Stimulated activated CD4-positive, alpha-beta T cell treated with anti-CD3 and anti-CD28 coated beads, Interleukin-1b, Interleukin-23, amount 100 ng/mL, for 24 hours (primary cell): ENCODE measurements at places on chromosomes 6 and 20.

DNA sequence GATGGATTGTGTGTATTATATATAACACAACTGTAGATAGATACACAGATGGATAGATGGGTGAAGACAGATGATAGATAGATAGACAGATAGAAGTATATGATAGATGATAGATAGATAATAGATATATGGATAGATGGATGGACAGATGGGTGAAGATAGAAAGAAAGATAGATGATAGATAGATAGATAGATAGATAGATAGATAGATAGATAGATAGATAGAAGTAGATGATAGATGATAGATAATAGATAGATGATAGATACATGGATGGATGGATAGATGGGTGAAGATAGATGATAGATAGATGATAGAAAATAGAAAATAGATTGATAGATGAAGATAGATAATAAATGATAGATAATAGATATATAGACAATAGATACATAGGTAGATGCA is 83.3 kb downstream of the FOXF2 start:
- DNase-seq, result no peak

DNA sequence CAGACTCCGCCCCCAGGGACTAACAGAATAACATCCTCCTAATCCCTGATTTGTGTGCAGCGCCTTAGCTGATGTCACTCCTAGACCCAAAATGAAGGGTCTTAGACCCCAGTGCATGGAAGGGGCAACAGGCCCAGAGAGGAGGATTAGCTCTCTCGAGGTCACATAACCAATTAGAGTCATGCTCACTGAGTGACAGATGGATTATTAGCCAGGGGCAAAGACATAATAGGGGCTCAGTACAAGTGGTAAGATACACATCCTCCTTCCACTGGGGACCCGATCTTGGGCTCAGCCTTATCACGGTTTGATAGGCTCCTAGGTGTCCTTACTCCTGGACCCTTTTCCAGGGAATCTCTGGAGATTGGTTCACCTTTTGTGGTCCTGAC is 858 bp downstream of the TP53INP2 start:
- no peak for DNase-seq

DNA sequence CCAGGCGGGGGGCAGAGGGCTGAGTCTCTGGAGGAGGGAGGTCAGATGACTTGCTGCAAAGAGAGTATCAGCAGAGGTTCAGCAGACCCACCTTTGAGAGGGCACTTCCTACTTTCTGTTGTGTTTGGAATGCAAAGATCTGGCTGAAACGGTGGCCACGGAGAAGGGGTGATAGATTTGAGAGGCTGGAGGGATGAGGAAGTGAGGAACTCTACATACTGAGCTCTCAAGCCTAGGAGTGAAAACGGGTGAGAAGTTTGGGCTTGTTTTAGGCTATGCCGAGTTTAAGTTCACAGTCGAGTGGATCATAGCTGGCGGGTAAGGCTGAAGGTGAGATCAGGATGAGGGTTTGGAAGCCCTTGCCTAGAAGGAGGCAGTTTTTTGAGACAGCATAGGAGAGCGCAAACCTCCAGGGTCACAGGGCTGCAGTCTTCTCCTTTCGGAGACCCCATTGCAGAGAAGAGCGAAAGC is 477 bp upstream of the ITPA start:
- no peak for DNase-seq

GRCh38 chr6:26218824-26219223 is 131.6 kb downstream of the HFE start:
- DNase-seq, result no peak

- no peak for DNase-seq
These were observed 1205.5 kb upstream of the CITED2 start for GRCh38 chr6:140579918-140580317.

DNA sequence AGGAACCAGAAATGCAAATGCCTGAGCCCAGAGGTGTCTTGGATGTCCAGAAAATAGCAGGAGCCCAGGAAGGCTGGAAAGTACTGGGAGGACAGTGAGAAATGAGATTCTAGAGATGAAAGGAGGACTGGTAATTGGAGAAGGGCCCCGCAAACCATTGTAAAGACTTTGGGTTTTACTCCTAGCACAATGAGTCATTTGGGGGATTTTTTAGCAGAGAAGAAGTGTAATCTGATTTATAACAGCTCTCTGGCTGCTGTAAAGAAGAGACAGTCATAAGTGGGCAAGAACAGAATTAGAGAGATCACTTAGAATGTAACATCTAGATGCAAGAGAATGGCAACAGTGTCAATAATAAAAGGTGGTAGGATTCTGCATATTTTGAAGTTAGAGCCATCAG is 40.2 kb downstream of the SLC35F1 start:
- DNase-seq, result no peak

DNA sequence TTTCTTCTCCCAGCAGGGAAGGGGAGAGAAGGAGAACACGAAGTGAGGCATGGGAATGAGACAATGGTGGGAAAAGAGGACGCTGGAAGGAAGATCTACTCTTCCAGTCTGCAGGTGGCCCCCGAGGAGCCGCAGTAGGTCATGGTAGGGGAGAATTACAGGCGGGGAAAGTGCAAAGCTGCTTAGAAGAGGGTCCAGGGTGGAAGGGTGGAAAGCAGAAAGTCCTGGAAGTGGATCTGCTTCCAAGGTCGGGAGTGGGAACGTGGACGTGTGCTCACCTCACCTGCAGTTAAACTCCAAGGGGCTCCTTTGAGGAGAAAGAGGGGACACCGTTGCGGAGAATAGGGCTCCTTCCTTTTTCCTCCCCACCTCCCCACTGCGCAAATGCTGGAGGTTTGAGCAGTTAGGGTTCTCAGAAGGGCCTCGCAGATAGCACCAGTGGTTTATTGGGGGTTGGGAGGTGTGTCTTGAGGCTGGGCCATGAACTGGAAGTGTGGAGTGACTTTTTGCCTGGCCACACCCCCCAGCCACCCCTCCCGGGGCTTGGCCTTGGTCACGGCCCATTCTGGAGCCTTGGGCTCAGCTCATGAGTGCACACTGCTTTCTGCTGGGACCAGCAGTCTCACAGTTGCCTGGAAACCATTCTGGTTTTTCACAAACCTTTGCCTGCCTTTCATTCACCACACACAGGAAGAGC is 100.4 kb upstream of the MLN start:
- no peak for DNase-seq

GRCh38 chr6:54913211-54913610 is 66.6 kb downstream of the FAM83B start:
- no peak for DNase-seq

- DNase-seq, result no peak
These were observed 14.6 kb upstream of the LTV1 start for GRCh38 chr6:143828572-143828971.

- no peak for DNase-seq
These were observed 75.6 kb downstream of the CDC5L start for GRCh38 chr6:44462797-44463727.

- no peak for DNase-seq
These were observed 80.2 kb upstream of the PRDM1 start for GRCh38 chr6:106005954-106006353.

GRCh38 chr20:1588533-1589460 is 31.0 kb downstream of the SIRPB1 start:
- no peak for DNase-seq

DNA sequence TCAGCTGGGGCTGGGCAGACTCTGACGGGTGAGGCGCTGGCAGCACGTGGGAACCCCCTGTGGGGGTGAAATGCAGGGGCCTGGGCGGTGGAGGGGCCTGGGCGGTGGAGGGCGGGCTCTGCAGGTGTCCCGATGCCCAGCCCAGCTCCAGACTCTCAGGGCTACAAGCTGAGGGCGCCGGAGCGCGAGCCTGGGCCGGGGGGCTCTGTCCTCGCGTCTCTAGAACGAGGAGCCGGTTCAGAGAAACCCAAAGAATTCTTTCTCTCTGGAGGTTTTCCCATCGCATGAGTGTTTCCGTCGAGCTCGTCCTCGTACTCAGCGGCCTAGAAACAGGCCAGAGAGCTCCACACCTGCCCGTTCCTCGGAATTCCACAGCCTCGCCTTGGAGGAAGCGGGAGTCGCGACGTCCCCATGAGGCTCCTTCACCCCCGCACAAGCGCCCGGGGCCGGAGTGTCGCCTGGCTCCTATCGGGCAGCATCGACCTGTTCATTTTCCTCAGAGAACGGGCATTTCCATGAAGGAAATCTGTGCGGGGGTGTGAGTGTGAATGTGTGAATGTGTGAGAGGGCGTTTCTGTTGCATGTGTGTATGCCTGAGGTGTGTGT is 76.9 kb downstream of the SMOC2 start:
- no peak for DNase-seq

DNA sequence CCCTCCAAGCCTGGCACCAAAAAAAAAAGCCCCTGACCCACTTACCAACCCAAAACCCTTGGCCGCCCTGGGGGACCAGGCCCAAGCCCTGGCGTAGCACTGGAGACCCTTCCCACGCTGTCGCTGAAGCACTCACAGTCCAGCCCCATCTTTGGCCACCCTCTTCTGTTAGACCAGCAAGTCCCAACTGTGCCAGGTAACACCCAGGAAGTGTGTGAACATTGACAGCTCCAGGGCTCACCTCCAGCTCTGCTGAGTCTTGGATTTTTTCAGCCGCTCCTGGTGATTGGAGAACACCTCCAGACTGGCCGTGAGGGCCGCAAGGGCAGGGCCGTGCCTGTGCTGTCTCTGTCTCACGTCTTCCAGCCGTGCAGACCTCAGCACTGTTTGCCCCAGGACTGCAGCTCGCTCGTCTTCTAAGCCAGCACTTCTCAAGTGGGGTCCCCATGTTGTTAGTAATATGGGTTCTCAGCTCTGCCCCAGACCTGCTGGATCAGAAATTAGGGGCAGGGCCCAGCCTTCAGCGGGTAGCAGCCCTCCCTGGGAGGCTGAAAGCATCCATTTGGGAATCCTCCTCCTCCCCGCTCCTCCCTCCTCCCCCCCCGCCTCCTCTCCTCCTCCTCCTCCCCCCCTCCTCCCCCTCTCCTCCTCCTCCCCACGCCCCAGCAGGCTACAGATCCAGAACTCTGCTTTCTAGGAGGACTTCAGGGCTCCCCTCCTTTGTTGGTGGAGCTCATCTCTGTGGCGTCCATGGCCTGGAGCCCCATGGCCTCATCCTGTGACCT is 18.1 kb downstream of the NPEPL1 start:
- no peak for DNase-seq

DNA sequence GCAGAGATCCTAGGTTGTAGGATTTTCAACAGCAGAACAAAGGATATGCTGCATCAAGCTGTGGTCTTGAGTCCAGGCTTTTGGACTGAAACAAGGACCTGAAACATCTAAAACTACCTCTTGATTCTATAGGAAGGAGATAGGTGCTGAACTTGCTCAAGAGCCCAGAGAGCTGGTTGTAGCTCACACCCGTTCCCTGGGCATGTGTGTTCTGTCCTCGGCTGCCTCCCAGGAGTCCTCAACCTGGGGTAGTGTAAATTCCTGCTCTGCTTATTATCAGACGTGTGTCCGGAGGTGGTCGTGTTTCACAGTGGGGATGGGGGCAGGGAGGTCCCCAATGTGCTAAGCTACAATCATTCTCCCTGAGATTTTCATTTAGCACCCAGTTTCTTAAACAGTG is 4.8 kb downstream of the NOP56 start:
- no peak for DNase-seq

GRCh38 chr6:108621117-108621516 is 60.4 kb downstream of the FOXO3 start:
- no peak for DNase-seq

GRCh38 chr20:7406671-7407070 is 533.6 kb downstream of the HAO1 start:
- no peak for DNase-seq

DNA sequence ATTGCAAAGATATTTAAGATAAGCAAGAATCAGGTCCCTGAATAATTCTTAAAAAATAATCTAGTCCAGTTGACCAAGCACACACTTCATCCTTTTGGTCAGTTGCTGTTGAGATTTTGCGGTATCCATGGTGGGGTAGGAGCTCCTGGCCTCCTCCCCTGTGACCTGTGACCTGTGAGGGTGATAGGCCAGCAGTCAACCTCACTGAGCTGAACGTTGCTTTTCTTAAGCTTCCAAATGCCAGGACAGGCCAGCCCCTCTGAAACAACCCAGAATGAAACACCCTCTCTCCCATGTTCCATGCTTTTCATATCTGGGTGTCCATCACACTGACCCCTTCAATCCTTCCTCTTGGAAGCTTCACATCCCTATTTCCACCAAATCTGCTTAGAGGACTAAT is 164.9 kb downstream of the THBS2 start:
- no peak for DNase-seq

DNA sequence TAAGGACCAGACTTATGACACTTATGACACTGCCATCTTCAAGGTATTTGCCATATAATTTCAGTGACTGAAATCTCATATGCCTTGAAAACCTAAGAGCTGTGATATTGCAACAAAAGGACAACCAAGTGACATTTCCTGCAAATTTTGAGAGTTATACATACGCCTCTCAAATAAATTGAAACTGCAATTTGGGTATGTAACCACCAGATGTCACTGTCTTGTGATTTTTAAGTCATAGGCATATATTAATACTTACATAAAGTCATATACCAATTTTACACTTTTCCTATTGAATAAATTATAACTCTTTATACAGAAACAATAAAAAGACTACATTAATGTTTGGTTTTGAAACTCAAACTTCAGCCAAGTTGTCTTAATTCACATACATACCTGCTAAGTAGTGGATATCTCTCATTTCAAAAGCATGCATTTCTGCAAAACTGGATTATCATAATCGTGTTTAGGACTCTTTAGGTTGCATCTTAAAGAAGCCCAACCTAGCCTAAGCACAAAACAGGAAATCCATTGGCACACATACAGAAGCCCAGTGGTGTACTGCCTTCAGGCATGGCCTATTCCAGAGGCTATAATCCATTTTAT is 180.2 kb downstream of the PACRG start:
- DNase-seq, result no peak

GRCh38 chr6:117352466-117353081 is 73.2 kb downstream of the ROS1 start:
- DNase-seq, result no peak

DNA sequence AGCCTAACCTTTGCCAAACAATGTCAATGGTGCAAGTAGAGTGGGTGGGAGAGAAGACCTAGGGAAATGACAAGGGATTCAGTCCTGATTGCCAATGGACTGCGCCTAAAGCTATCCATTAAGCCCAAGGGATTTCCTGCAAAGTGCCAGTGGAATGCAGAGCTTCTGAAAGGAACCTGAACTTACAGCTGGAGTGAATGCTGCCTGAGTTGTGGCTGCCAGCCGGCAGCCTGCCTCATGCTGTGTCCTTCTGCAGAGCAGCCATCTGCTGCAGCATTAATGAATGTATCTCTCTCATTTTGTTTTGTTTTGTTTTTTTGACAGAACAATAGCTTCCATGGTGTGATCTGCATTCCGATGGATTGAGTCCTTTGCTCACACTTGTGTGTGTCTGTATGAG is 44.7 kb downstream of the SLC35F1 start:
- no peak for DNase-seq

DNA sequence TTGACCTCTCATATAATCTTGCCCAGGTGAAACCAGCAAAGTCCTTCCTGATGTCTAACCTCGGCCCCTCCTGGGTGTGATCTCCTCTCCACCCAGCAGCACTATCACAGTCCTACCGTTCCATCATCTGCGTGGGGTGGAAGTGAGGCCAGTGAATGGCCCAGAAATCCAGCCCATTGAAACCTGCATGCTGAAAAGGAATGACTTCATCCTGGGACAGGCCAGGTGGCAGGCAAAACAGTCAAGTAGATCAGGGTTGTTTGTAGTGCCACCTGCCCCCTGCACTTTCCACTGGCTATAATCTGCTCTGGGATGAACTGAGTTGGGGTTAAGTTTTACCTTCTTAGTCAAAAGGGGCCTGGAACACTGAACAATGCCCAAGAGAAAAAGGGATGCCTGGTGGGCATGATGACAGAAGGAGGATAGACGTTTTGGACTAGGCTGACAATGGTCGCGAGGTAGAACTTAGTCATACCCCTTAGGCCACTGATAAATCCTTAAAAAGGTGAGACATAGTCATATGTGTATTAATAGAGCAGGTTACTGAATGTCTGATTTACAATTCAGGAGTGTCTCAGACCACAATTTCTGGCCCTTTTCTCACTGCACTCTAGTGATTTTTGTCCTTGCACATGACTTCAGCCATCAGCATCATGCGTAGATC is 8.1 kb upstream of the HSP90AB1 start:
- no peak for DNase-seq
